ENCODE measurements at places on chromosomes 5 and 9. TPM values are rescaled to one million over a fixed set of nuclear protein-coding genes. Genes with fewer than 3 reads are reported as not detected.

GRCh38 chr9:72913382-72914009 lies 39.4 kb downstream of the ALDH1A1 start:
- no peak overlapping the region for H3K4me3 ChIP-seq
- no peak for DNase-seq
- no peaks in the 10 kb centered on the region for H3K4me1 ChIP-seq
- no peaks in the 10 kb centered on the region for H3K27me3 ChIP-seq
- H3K36me3 ChIP-seq = no peaks in the 10 kb centered on the region

DNA sequence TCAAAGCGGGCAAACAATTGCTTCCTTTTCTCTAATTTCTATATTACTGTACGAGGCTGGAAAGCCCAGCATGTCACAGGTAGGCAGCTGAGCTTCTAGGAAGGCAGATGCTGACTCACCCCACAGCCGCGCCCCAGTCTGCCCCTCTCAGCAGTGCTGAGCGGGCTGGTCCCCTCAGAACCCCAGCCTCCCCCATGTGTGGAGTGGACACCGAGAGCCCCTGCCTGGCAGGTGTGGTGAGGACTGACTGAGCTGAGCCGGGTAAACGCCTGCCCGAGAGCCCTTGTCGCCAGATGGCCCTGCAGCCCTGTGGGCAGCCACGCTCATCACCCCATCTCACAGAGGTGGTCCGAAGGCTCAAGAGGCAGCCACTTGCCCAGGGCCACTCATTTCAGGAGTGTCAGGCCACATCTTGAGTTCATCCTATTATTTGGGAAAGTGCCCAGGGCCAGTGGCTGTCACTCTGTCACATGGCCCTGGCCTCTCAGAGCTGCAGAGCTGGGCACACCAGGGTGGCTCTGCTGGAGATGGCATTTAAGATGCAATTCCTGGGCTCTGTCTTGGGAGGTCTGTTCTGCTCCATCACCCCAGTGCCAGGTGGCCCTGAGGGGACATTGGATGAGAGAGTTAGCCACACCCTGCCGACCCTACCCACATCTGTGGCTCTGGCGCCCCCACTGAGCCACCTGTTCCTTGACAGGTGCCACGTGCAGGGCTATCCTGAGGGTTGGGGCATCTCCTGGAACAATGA lies 12.4 kb downstream of the CARD19 start:
- H3K27me3 ChIP-seq = no peaks in the 10 kb centered on the region
- no peaks in the 10 kb centered on the region for H3K36me3 ChIP-seq
- H3K4me1 ChIP-seq = no peaks in the 10 kb centered on the region
- peak; percentile 15 for DNase-seq
- no peak overlapping the region for H3K27ac ChIP-seq

GRCh38 chr9:91378695-91379127 lies 17.0 kb upstream of the AUH start:
- H3K4me3 ChIP-seq = no peak overlapping the region
- H3K36me3 ChIP-seq = no peaks in the 10 kb centered on the region
- no peak overlapping the region for H3K27ac ChIP-seq
- no peak for DNase-seq
- H3K4me1 ChIP-seq = no peaks in the 10 kb centered on the region

- no peaks in the 10 kb centered on the region for H3K27me3 ChIP-seq
- H3K4me3 ChIP-seq = no peak overlapping the region
- no peaks in the 10 kb centered on the region for H3K4me1 ChIP-seq
- H3K27ac ChIP-seq = no peak overlapping the region
Observed at GRCh38 chr9:117191504-117192261, 223.2 kb downstream of the ASTN2 start.

DNA sequence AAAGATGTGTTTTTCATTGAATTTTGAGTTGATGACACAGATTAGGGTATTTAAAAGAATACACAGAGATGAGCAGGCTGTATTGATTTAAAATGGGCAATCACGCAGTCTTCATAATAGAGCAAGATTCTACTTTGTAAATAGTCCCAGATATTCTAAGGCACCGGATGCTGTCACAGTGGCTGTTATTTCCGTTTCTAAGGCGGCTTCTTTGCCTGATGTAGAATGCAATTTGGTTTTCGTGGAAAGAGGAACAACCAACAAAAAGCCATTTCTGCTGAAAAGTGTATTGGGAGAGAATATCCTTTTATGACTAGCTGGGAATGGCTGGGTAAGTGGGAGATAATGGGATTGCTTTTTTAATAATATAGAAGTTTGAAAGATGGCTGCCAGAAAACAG lies 17.5 kb downstream of the PRKACG start:
- no peaks in the 10 kb centered on the region for H3K4me1 ChIP-seq
- DNase-seq = no peak
- H3K27me3 ChIP-seq = no peaks in the 10 kb centered on the region
- no peak overlapping the region for H3K27ac ChIP-seq
- no peak overlapping the region for H3K4me3 ChIP-seq

GRCh38 chr5:42020788-42021530 lies 95.9 kb downstream of the FBXO4 start:
- DNase-seq = no peak
- H3K36me3 ChIP-seq = no peaks in the 10 kb centered on the region
- H3K4me1 ChIP-seq = no peaks in the 10 kb centered on the region
- H3K27ac ChIP-seq = no peak overlapping the region

GRCh38 chr9:80932947-80933780 lies 756.2 kb downstream of the TLE1 start:
- H3K4me3 ChIP-seq = no peak overlapping the region
- H3K27ac ChIP-seq = peak overlapping the region; percentile 55
- H3K27me3 ChIP-seq = no peaks in the 10 kb centered on the region

DNA sequence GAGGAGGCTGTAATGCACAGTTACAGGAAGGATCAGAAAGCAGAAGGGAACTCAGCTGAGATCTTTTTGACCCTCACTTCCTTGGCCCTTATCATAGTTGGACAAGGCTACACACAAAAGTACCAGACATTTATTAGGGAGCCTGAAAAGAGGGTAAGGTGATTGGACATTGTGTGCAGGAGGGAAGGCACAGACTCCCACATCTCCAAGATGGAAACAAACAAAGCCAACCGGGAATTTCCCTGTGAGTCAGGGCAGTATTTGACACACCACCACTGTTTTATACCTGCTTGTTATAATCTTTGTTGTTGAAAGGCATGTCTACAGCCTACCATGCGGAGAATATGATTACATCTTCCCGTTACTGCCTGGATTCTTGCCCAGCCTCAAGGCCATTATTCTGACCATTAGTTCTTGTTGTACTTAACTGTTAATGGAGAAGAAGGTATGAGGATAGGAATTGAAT lies 3.0 kb upstream of the CCNG1 start:
- H3K36me3 ChIP-seq = no peaks in the 10 kb centered on the region
- peaks cover 4% of the 10 kb centered on the region for H3K4me1 ChIP-seq
- H3K27me3 ChIP-seq = no peaks in the 10 kb centered on the region
- no peak overlapping the region for H3K27ac ChIP-seq
- H3K4me3 ChIP-seq = no peak overlapping the region

- no peak overlapping the region for H3K4me3 ChIP-seq
- no peaks in the 10 kb centered on the region for H3K27me3 ChIP-seq
- H3K27ac ChIP-seq = no peak overlapping the region
- DNase-seq = no peak
Observed at GRCh38 chr5:74762599-74762998, 4.3 kb downstream of the GFM2 start.

- no peaks in the 10 kb centered on the region for H3K4me1 ChIP-seq
- H3K4me3 ChIP-seq = no peak overlapping the region
- no peak for DNase-seq
- H3K27me3 ChIP-seq = no peaks in the 10 kb centered on the region
- H3K27ac ChIP-seq = no peak overlapping the region
- H3K36me3 ChIP-seq = no peaks in the 10 kb centered on the region
Observed at GRCh38 chr9:105318729-105319191, 74.3 kb downstream of the SLC44A1 start.

GRCh38 chr9:33329117-33329563 lies 38.8 kb downstream of the NFX1 start:
- no peak overlapping the region for H3K4me3 ChIP-seq
- no peaks in the 10 kb centered on the region for H3K36me3 ChIP-seq
- no peaks in the 10 kb centered on the region for H3K27me3 ChIP-seq
- peak; percentile 84 for DNase-seq
- H3K4me1 ChIP-seq = no peaks in the 10 kb centered on the region

GRCh38 chr5:43106290-43106638 lies 14.4 kb upstream of the ZNF131 start:
- no peak overlapping the region for H3K27ac ChIP-seq
- no peaks in the 10 kb centered on the region for H3K4me1 ChIP-seq
- no peak for DNase-seq
- H3K4me3 ChIP-seq = no peak overlapping the region

- no peaks in the 10 kb centered on the region for H3K27me3 ChIP-seq
- no peak for DNase-seq
Observed at GRCh38 chr5:83957188-83957587, 236.5 kb upstream of the HAPLN1 start.

Gene ZCCHC7
- 37.4 TPM for total RNA-seq

Gene SLC36A1
- 5.5 TPM for total RNA-seq

Gene LECT2
- not detected for total RNA-seq

Gene FAM151B
- total RNA-seq = 5.0 TPM

Gene TMEM171
- not detected for total RNA-seq

Gene CCDC171
- 15.6 TPM for total RNA-seq

Gene F2RL1
- 2.1 TPM for total RNA-seq

Gene SPOCK1
- 37.0 TPM for total RNA-seq

Gene SPINK6
- not detected for total RNA-seq

Gene CDKN2B
- 11.8 TPM for total RNA-seq

Gene PCDHGC5
- total RNA-seq = under 0.01 TPM

Gene CHSY3
- total RNA-seq = 22.1 TPM

Gene GNA14
- 17.9 TPM for total RNA-seq

Gene SAXO1
- not detected for total RNA-seq

Gene AGXT2
- not detected for total RNA-seq

Gene SEC61B
- 104 TPM for total RNA-seq

Gene SLC6A7
- total RNA-seq = not detected
